ENCODE measurements at places on chromosomes 2 and 18.

DNA sequence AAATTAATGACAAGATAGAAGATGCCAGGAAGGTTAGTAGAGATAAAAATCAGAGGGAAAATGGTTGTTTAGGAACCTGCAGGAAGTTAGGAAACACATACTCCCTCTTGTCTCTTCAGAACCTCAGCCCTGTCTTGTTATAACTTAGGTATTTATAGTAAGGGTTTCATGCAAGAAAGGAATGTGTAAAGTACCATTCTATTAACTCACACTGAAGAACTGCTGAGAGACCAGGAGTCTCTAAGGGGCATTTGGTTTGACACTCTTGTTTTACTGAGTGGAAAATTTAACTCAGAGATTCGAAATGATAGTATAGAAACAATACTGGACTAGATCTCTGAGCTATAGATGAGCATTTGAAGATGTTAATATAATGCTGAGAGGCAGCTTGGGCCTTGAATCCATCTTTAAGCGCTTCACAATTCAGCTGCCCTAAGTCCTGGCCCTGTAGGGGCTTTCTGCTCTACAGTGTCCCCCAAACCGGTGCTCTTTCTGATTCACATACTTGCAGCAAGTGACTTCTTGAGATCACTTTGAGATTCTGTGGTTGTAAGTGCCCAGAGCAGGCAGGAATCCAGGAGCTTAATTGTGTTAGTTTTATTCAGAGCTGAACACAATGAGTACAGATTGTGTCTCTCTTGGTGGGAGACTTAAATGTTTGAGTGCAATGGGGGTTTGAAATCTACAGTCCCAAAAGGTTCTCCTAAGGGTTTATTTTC lies 235.0 kb upstream of the RGPD4 start:
- no peak for DNase-seq

GRCh38 chr2:65636813-65637483 lies 204.5 kb upstream of the SPRED2 start:
- DNase-seq, result no peak

GRCh38 chr2:11513319-11513718 lies 20.5 kb upstream of the GREB1 start:
- DNase-seq, result no peak

DNA sequence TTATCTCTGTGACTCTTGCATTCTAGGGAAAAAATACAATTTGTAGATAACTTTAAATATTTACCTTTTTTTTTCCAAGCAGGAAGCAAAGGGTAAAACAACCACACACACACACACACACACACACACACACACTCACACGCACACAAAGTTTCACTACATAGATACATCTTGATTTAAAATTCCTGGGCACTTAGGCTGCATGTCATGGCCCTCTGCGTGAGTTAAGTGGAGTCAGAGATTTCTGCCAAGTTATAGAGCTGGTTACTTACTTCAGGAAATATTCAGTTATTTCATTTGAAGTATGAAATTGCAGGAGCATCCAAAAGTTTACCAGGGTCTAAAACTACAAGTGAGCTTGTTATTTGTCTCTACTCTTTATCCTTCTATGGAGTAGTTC lies 612.0 kb downstream of the IRS1 start:
- DNase-seq, result peak; percentile 54

DNA sequence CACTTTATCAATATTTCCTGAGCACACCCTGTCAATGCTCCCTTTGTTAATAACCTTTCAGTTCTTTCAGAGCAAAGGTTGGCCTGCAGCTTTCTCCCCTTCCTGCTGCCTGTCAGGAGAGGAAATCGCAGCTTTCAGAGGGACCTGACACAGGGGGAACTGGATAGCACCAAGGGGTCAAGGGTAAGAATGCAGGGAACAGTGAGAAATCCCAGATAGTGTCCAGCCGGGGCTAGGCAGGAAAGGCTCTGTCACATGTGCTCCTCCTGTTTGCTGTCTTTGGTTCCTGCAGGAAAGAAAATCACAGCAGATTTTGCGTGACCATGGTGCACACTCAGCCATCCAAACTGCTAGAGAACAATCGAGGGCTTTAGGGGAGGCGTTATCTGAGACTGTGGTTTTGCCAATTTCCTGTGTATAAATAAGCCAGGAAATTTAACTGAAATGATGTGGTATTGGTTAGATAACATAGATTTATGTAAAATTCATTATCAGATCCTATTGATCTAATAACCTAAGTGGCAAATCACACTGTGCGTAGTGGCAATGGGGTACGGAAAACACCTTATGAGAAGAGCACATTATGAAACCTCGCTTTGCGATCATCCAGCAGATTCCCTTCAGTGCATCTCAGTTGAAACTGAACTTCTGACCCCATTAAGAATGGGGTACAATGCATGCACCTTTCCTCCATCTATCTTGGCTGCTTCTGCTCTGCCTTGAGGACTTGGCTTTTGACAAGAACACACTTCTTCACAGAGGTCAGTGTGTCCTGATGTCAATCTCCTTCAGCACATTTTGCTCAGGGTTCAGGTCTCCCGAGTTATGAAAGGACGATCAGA lies 178.0 kb downstream of the ICOS start:
- no peak for DNase-seq

DNA sequence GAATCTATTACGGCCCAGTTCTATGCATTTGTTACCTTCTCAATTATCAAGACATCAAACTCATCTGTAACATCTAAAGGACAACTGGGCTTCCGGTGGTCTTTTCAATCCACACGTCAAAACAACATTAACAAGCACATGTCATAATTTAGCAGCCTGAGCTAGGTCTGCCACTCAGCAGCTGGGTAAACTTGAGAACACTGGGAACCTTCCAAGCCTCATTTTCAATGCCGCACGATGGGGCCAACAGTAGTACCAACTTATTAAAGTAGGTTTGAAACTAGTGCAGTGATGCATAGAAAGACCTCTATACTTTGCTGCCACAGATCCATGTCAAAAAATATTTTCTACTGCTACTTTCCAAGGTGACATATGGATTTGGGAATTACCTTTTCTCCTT lies 60.4 kb downstream of the COL4A4 start:
- DNase-seq, result no peak

GRCh38 chr2:142422769-142423168 lies 292.0 kb upstream of the LRP1B start:
- no peak for DNase-seq

DNA sequence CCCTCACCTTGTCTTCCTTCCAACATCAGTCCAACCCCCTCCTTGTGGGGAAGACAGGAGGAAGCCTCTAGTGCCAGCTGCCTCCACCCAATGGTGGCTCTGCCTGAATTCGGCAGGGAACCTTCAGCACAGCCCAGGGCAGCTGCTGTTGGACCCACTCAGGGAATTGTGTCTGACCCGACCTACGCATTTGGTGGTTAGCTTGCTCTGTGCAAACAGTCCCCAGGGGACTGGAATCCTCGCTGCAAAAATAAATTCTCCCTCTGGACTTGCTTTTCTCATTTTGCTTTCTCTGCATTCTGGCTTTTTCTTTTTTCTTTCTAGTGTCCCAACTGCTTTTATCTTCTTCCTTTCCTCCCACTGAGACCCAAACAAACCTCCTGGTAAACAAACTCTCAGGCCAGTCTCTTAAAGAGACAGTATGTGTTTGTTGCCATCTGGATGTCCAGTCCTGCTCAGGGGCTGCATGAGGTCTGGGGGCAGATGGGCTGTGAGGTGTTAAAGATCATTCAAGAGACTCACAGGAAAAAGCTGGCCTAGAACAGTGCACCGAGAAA lies 137.7 kb upstream of the HAAO start:
- no peak for DNase-seq

GRCh38 chr2:6960659-6961058 lies 43.4 kb downstream of the RNF144A start:
- DNase-seq, result no peak

- DNase-seq, result no peak
Measured at GRCh38 chr2:200590090-200590489, 4.3 kb downstream of the AOX1 start.

- DNase-seq, result peak; percentile 53
Measured at GRCh38 chr2:102615620-102616436, 3.5 kb upstream of the SLC9A2 start.

- no peak for DNase-seq
Measured at GRCh38 chr18:23908827-23909226, 105.7 kb upstream of the TTC39C start.

- no peak for DNase-seq
Measured at GRCh38 chr2:137507237-137507636, 457.0 kb upstream of the HNMT start.

GRCh38 chr2:130850788-130851623 lies 14.3 kb downstream of the ARHGEF4 start:
- no peak for DNase-seq

- DNase-seq, result no peak
Measured at GRCh38 chr2:212299943-212300342, 238.7 kb downstream of the ERBB4 start.

DNA sequence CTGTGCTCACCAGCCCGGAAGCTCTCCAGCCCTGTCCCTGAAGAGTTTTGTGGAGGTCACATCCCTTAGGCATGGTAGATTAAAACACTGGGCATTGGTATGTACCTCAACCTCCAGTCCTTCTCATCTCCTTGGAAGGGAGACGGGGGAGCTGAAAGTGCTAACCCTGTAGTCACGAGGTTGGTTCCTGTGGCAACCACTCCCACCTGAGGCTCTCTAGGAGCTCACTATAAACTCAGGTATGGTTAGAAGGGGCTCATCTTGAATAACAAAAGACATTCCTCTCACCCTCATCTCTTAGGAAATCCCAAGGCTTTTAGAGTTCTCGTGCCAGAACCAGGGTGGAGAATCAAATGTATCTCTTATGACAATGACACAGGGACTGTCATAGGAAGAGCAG lies 43.0 kb upstream of the MGAT4A start:
- no peak for DNase-seq

DNA sequence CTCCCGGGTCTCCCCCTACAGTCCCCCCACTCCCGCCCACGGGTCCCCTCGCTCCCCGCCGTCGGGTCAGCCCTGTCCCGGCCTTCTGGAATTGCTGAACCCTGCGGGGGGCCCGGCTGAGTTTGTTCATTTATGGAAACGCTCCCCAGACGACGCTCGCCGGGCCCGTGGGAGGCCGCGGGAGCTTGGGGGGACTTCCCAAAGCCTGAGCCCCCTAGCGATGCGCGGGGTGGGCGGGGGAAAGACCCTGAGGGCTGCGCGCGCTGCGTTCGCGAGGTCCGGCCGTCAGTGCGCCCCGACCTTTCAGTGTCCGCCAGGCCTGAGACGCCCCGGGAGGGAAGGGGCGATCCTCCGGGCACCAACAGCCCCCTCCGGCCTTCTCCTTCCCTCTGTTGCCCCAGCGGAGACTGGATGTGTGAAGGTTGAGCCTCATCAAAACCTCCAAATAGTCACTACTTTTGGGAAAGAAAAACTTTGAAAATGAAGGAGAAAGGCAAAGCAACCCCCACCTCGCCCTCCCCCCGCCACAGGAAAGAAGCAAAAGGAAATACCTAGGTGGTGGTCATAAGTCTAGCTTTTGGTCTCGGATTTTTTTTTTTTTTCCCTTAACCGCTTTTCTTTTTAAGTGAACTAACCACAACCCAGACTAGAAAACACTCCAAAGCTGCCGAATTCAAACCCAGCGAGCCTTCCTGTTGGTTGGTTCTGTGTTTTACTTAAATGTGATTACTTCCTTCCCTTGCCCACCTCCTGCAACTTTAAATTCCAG lies 509 bp upstream of the CYS1 start:
- DNase-seq, result peak; percentile 46

- no peak for DNase-seq
Measured at GRCh38 chr18:59502274-59503175, 143.5 kb upstream of the LMAN1 start.

DNA sequence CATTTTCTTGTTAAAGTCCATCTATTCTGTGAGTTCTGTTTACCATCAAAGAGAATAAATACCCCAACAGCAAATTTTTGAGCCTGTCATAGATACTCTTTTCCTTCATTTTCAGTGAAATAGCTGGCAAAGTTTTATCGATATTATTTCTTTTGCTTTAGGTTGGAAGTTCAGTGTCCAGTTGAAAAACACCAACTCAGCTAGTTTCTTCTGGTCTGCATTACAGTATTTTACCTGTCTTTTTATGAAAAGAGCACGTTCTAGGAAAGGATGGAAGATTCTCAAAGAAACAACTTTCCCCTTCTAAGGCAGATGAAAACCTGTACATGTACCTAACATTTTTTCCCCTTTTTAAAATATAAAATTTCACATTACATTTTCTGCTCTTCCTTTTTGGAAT lies 80.4 kb upstream of the PROKR1 start:
- DNase-seq, result no peak

DNA sequence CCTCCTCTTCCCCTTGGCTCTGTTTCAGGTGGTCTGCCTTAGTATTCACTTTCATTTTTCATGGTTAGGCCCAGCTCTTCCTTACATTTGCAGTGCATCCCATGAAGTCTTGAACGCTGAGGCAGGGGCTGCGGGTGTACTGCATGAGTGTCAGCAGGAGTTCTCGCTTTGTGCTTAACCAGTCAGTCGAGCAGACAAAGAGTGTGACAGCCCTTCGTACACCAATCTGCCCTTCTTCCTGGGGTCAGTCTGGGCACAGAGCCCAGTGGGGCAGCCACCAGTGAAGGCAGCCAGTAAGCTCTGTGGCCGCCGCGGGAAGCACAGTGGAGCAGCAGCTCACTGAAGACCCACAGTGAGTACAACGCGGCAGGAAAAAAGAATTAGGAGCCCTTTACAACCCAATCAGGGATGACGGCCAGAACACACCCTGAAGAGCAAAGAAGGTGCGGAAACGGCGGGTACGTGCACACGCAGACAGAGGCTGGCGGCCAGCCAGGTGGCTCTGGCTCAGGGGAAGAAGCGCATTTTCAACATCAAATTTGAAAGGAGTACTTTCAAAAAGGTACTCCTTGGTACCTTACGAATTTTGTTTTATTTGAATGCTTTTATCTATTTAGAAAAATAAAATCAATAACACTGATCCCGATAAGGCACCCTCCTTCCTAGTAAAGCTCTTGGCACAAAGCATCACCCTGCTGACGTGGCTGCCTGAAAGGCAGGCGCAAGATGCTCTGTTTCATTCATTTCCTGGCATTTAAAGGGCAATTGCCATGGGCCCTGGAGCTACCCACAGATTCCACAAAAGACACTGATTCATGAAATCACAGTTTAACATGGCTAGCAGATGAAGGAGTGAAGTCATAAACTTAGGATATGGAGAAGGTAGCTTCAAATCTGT lies 47.0 kb upstream of the SEMA4C start:
- no peak for DNase-seq

DNA sequence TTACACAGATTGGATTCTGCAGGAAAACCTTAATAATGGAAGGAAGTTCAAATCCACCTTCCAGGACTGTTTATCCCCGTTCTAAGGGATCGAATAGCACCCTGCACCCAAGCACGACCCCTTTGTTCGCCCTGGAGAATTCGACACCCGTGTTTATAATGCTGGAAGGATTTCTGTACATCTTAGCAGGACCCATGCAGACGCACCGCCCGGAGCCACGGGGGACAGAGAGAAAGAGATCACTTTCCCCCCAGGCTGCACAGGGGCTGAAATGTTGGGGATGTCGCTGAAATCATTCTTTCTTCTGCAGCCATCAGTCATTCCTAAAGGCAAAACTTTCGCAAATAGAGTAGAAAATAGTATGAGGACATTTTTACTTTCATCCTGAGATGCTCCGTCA lies 238.7 kb upstream of the SALL3 start:
- no peak for DNase-seq
